GM18507 (cell line): ENCODE measurements at places on chromosomes 6 and 20.

- DNase-seq: no peak
These were observed 61.7 kb downstream of the PYGB start for GRCh38 chr20:25309395-25310267.

GRCh38 chr6:12371151-12371550 lies 81.0 kb downstream of the EDN1 start:
- DNase-seq: no peak

DNA sequence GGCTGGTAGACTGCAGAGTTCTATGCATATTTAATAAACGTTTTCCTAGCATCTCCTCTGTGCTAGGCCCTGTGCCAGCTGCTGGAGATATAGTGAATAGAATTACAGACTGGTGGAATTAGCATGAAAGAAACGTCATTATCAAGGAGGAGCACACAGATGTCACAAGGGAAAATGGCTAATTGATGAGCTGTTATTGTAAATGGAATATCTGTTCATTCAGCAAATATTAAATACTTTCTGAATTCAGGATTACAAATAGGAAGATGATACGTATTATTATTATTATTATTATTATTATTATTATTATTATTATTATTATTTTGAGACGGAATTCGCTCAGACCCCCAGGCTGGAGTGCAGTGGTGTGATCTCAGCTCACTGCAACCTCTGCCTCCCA lies 1.2 kb downstream of the AAR2 start:
- no peak for DNase-seq

DNA sequence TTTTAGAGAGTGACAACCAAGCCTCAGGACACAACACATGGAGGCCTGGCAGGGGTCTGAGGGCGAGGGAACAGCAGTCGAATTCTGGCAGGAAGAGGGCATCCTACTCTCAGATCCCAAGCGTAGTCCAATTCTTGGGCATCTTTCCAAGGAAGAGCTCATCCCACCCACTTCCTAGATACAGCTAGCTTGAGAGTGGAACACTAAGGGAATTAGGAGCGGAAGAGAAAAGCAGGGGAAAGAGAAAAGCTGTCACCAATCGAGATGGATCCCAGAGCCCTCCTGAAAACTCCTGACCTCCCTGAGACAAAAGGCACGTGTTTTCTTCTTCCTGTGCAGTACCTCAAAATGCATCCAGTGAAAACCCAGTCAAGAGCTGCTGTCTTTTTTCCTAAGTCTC lies 67.1 kb downstream of the GFOD1 start:
- no peak for DNase-seq
